ENCODE measurements at places on chromosomes 1 and 21.

DNA sequence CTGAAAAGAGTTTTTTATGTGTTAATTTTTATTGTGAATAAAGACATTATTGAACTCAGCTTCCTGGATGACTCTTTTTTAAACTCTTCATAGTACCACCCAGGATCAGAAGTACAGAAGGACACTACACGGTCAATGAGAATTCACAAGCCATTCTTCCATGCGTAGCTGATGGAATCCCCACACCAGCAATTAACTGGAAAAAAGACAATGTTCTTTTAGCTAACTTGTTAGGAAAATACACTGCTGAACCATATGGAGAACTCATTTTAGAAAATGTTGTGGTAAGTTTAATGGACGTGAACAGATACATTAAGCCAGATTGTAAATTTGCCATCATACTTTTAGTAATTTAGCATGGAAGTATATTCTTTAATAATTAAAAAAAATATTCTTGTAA is 249.5 kb downstream of the TPR start:
- no peak for DNase-seq

DNA sequence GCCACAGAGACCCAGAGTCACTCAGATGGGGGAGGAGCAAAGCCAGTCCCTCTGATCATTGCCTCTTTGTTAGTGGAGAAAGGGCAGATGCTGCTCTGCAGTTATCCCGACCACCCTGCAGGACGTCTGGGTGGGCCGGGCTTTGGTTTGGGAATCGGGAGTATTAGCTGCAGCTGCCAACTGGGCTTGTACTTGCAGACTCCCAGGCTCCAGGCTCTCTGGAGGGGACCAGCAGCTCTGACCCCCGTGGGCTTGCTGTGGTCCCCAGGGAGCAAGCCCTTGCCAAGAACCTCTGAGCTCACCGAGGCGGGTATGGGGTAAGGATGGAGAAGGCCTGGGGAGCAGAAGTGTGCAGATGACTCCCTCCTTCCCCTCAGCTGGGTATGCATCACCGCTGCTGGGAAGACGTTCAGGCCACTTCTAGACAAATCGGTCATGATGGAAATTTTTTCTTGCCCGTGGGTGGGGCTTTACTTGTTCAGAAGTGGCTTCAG is 21.6 kb downstream of the MAPKAPK2 start:
- DNase-seq = peak; percentile 42

DNA sequence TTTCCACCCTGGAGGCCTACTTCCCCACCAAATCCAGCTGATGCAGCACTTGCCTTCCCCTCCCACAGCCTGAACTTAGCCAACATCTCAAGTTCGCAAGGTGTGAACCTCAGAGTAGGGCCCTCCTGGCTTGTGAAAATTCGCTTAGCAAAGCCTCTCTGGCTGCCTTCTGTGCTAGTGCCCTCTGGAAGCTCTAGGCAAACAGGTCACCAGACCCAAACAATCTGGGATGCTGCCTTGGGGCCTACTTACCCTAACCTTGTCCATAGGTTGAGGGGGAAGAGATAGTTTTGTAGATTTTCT is 30.3 kb upstream of the TRABD2B start:
- no peak for DNase-seq

DNA sequence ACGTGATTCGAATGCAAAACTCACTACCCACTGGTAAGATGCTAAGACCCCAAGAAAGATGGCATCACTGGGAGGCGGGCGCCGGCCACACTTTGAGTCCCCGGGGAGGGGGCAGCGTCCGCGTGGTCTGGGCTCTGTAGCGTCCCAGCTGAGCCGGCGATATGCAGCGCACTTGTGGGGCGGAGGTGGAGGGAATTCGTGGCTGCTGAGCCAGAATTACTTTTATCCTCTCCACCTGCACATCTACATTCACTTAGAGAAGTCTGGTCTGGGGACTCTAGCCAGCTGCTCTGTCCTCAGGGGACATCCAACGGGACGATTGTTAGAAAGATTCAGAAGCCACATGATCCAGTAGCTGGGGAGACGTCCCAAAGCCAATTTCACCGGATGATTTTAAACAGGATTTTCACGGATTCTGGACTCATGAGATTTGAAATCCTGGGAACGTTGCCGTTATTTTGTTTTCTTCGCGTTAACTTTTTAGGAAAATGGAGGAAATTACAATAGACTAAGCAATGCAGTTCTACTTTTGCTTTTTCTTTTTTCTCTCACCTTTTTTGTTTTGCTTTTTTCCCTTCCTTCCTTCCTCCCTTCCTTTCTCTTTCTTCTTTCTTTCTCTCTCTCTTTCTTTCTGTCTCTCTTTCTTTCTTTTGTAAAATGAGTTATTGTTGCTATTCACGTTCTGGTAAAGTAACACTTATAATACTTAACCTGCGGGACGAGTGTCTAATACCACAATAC is 1.3 kb downstream of the JAM2 start:
- DNase-seq = no peak

DNA sequence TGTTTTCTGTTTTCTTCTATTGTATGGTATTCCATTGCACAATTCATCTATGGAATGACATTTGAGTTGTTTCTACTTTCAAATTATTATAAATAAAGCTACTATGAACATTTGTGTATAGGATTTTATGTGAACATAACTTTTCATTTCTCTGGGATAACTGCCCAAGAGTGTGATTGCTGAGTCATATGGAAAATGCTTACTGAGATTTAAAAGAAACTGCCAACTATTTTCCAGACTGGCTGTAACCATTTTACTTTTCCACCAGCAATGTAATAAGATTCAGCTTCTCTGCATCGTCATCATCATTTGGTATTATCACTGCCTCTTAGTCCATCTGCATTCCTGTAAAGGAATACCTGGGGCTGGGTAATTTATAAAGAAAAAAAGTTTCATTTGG is 779.6 kb upstream of the PRMT6 start:
- no peak for DNase-seq

DNA sequence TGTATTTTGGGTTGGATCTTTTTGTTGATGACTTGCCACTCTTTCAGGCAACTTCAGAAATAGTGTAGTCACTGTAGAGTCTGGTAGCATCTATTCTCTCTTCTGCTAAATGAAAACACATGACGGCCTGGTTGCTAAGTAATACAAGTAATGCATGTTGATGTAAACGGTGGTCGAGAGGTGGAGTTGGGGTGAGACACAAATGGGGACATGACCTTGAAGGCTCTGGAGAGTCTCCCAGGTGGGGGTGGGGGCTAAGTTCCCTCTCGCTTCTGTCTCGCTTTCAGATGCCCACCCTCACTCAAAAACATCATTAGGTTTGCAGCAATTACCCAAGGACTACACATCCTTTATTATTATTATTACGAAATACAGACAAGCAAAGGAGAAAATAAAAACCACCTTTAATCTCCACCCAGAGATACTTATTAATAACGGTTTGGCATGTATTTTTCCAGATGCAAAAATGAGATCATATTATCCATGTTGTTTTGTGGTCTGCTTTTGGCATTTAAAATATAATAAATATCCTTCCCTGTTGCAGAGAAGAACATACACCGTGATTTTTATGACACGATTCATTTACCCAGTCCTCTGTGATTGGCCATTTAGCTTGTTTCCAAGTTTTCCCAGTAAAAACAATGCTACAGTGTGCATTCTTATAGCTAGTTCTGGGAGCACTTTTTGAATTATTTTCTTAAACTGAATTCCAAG is 138.1 kb downstream of the MIS18A start:
- DNase-seq = no peak

DNA sequence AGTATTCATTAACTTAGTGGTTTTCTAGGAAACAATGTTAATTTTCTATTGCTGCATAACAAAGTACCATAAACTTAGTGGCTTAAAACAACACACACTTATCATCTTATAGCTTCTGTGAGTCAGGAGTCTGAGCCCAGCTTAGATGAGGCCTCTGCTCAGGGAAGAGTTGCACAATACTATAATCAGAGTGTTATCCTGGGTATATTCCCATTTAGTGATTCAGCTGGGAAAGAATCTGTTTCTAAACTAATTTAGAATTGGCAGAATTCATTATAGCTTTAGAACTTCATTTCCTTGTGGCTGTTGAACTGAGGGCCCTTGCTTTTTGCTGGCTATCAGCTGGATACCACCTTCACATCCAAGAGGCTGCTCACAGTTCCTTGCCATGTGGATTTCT is 515.5 kb downstream of the BRINP3 start:
- DNase-seq = no peak

- no peak for DNase-seq
Observed at GRCh38 chr21:35649186-35649585, 411.1 kb downstream of the SETD4 start.

DNA sequence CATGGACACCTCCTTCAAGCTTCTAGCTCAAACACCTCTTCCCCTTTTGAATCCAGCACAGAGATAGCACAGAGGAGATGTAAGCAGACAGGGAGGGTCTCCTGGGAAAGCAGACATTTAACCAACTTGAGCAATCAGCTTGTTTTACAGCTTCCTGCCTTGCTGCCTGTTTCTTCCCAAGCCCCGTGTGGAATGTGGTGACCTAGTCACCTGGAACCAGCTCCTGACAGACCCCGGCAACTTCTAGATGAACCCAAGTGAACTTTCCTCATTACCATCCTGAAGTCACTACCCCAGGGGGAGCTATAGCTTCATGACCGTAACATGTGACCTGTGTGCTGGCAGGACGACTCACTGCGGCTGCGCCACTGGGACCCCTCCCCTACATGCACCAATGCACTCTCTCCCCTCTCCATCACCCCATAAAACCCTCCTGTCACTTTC is 24.1 kb upstream of the TTF2 start:
- no peak for DNase-seq

- no peak for DNase-seq
Observed at GRCh38 chr1:33039840-33040239, 3.2 kb upstream of the AK2 start.
